ENCODE measurements at places on chromosomes 1 and 21.

GRCh38 chr1:27643600-27644368 lies 8.8 kb upstream of the FGR start:
- peak; percentile 78 for DNase-seq
- H3K27ac ChIP-seq: no peak overlapping the region
- H3K27me3 ChIP-seq: no peaks in the 10 kb centered on the region
- no peaks in the 10 kb centered on the region for H3K36me3 ChIP-seq

- no peak overlapping the region for H3K27ac ChIP-seq
- H3K4me1 ChIP-seq: no peaks in the 10 kb centered on the region
- no peak overlapping the region for H3K4me3 ChIP-seq
- H3K27me3 ChIP-seq: peaks cover 23% of the 10 kb centered on the region
- no peaks in the 10 kb centered on the region for H3K36me3 ChIP-seq
Observed at GRCh38 chr21:41213021-41213420, 45.1 kb downstream of the BACE2 start.

GRCh38 chr1:37682334-37682987 lies 9.9 kb upstream of the CDCA8 start:
- H3K4me3 ChIP-seq: no peak overlapping the region
- H3K27me3 ChIP-seq: no peaks in the 10 kb centered on the region
- H3K36me3 ChIP-seq: peaks cover 25% of the 10 kb centered on the region
- DNase-seq: peak; percentile 84
- no peak overlapping the region for H3K27ac ChIP-seq

- no peak overlapping the region for H3K4me3 ChIP-seq
- no peak overlapping the region for H3K27ac ChIP-seq
- H3K4me1 ChIP-seq: peaks cover 13% of the 10 kb centered on the region
- DNase-seq: no peak
- H3K36me3 ChIP-seq: no peaks in the 10 kb centered on the region
- H3K27me3 ChIP-seq: no peaks in the 10 kb centered on the region
Observed at GRCh38 chr1:41777695-41778094, 141.0 kb downstream of the HIVEP3 start.

GRCh38 chr1:45679123-45679522 lies 7.2 kb downstream of the GPBP1L1 start:
- no peak overlapping the region for H3K4me3 ChIP-seq
- no peak overlapping the region for H3K27ac ChIP-seq
- peaks cover 71% of the 10 kb centered on the region for H3K4me1 ChIP-seq
- DNase-seq: no peak
- no peaks in the 10 kb centered on the region for H3K27me3 ChIP-seq

GRCh38 chr1:169108863-169109560 lies 2.5 kb downstream of the ATP1B1 start:
- DNase-seq: peak; percentile 24
- peaks cover 29% of the 10 kb centered on the region for H3K27me3 ChIP-seq
- H3K36me3 ChIP-seq: peaks cover 6% of the 10 kb centered on the region
- H3K4me1 ChIP-seq: peaks cover 36% of the 10 kb centered on the region
- peak overlapping the region; percentile 71 for H3K4me3 ChIP-seq

DNA sequence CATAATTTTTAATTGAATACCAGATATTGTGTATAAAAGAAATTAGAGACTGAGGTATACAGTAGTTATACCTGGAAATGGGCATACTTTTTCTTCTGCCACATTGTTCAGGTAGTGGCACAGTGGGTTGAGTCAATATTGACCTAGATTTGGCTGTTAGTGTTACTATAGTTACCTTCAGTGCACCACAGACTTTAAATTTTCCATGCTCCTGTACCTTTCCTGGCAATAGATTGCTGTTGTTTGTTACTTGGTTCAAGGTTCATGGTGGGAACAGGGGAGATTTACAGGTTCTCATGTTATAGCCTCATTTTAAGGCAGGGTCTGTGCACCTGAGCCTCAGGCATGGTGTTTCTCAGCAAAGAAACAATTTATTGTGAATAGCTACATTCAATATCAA lies 218.7 kb downstream of the LBR start:
- peaks cover 13% of the 10 kb centered on the region for H3K27me3 ChIP-seq
- DNase-seq: no peak
- no peaks in the 10 kb centered on the region for H3K36me3 ChIP-seq
- H3K4me3 ChIP-seq: no peak overlapping the region

DNA sequence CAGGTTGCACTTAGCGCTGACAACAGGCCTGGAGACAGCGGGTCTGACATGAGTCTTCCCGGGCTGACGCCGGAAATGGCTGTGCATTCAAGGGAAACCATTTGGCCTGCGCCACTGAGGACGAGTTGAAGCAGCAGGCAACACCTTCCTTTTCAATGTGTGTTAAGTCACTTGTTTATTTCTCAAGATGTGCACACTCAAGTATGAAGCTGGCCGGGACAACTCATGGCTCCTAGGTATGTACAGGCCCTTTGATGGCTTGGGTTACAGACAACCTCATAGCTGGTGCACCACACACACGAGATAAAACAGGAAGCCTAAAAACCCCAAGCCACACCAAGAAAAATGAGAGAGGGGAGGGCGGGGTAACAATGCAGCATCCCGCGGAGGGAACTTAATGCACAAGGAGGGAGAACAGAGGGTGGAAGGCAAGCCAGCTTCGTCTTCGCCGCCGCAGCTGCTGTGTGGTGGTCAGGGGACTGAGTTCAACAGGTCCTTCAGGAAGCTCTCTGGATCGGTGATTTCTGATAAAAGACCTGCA lies 118.0 kb upstream of the IFFO2 start:
- peaks cover 55% of the 10 kb centered on the region for H3K4me1 ChIP-seq
- peaks cover 48% of the 10 kb centered on the region for H3K36me3 ChIP-seq
- no peaks in the 10 kb centered on the region for H3K27me3 ChIP-seq
- peak; percentile 75 for DNase-seq
- peak overlapping the region; percentile 81 for H3K27ac ChIP-seq
- no peak overlapping the region for H3K4me3 ChIP-seq

DNA sequence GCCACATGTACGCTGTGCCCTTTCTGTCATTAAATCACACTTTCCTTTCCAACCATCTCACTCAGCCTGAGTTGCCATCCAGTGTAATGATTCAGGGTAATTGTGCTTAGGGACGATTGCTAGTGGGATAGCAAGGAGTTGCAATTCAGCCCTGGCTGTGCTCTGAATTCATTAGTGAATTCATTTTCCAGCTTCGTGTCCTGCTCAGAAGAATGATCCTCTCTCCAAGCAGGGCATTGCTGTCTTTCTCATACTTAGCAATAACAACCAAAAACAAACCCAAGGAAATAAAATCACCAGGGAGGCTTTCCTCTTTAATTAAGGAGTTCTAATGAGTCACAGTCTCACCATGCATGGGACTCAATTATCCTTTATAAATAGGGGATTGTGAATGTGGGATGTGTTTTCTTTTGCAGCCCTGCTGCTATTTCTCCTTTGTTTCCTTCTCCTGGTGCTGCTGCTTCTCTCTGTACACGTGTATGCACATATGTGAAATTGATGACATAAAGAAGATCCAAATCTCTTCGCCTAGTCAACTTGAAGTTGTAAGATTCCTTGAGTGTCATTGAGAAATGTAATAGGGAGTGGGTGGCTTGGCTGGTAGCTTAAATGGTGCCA lies 167.0 kb downstream of the TSEN15 start:
- H3K4me3 ChIP-seq: no peak overlapping the region
- no peaks in the 10 kb centered on the region for H3K4me1 ChIP-seq
- no peak overlapping the region for H3K27ac ChIP-seq
- peaks cover 10% of the 10 kb centered on the region for H3K27me3 ChIP-seq
- DNase-seq: no peak

DNA sequence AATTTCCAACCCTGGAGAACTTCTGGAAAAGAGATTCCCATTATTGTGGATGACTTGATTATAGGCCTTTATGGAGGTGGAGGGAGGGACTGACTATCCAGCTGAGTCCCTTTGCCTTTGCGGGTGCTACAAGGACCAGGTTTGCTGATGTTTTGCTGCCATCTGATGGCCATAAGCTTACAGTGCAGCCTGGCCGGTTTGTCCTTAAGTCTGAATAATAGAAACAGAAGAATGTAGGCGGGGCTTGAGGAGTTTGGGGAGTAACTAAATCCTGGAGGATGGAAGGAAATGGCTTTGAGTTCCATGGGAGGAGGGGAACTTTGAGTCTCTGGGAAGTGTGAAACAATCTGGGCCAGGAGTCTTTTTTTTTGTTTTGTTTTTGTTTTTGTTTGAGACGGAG lies 55.7 kb upstream of the CD1D start:
- no peaks in the 10 kb centered on the region for H3K4me1 ChIP-seq
- peak; percentile 80 for DNase-seq
- H3K36me3 ChIP-seq: no peaks in the 10 kb centered on the region

GRCh38 chr21:17513214-17514123 lies 626 bp downstream of the CXADR start:
- DNase-seq: peak; percentile 28
- H3K27me3 ChIP-seq: peaks cover 14% of the 10 kb centered on the region
- H3K27ac ChIP-seq: no peak overlapping the region
- peaks cover 14% of the 10 kb centered on the region for H3K4me1 ChIP-seq
- H3K36me3 ChIP-seq: no peaks in the 10 kb centered on the region

DNA sequence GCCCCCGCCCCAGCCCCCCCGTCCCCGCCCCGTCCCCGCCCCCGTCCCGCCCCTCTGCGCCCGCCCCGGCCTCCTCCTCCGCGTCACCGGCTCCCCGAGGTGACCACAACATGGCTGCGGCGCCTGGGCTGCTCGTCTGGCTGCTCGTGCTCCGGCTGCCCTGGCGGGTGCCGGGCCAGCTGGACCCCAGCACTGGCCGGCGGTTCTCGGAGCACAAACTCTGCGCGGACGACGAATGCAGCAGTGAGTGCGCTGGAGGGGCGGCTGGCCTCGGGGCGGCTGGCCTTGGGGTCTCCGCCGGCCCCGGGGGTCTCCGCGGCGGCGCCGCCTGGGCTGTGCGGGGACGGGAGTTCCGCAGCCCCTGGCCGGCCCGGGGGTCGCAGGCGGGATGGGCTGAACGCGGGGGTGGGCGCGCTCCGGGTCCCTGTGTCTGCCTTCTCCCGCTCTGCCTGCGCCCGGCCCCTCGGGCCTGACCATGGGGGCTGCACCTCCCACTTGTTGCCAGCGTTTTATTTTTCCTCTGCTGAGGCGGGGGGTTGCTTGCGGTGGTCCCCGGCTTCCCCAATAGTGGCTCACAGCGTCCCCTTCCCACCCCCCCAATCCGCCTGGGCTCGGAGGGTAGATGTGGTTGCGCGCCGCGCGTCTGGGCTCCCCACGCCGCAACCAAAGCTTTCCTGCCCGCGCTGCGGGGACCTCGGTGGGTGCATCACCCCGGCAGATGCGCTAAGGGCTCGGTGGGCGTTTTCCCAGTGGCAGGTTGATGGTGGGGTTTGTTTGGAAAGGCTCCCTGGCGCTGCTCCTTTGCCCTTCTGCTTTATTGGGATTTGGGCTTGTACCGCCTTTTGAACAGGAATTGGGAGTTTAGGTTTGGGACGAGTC lies at the start of gene MIA3:
TSS of gene MIA3 (plus strand) at position 97 of the 879 bp plus-strand sequence. CDS start at position 111, 14 bp downstream.
- peak within 1 kb of the TSS; percentile 63 for H3K27ac ChIP-seq
- peaks cover 24% of the 10 kb centered on the region for H3K4me1 ChIP-seq
- peak within 1 kb of the TSS; percentile 82 for H3K4me3 ChIP-seq
- peaks cover 7% of the 10 kb centered on the region for H3K36me3 ChIP-seq

GRCh38 chr1:43779805-43780403 lies 72.6 kb downstream of the ST3GAL3 start:
- no peak overlapping the region for H3K27ac ChIP-seq
- peaks cover 34% of the 10 kb centered on the region for H3K36me3 ChIP-seq
- H3K4me1 ChIP-seq: peaks cover 16% of the 10 kb centered on the region
- no peak for DNase-seq

- no peaks in the 10 kb centered on the region for H3K4me1 ChIP-seq
- DNase-seq: no peak
- no peaks in the 10 kb centered on the region for H3K27me3 ChIP-seq
- no peak overlapping the region for H3K4me3 ChIP-seq
- peaks cover 30% of the 10 kb centered on the region for H3K36me3 ChIP-seq
Observed at GRCh38 chr1:19351873-19352272, 39.7 kb downstream of the SLC66A1 start.

GRCh38 chr1:165905853-165906252 lies 78.4 kb downstream of the UCK2 start:
- H3K27me3 ChIP-seq: no peaks in the 10 kb centered on the region
- peaks cover 35% of the 10 kb centered on the region for H3K36me3 ChIP-seq
- no peaks in the 10 kb centered on the region for H3K4me1 ChIP-seq
- no peak overlapping the region for H3K4me3 ChIP-seq

DNA sequence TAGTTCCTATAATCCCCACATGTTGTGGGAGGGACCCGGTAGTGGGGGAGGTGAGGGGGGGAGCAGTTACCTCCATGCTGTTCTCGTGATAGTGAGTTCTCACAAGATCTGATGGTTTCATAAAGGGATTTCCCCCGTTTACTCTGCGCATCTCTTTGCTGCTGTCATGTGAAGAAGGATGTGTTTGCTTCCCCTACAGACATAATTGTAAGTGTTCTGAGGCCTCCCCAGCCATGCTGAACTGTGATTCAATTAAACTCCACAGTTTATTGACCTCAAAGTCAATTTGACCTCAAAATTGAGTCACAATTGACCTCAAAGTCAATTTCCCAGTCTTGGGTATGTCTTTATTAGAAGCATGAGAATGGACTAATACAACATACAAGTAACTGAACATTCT lies 19.7 kb downstream of the DPH5 start:
- H3K4me3 ChIP-seq: no peak overlapping the region
- peaks cover 50% of the 10 kb centered on the region for H3K36me3 ChIP-seq
- no peaks in the 10 kb centered on the region for H3K27me3 ChIP-seq

GRCh38 chr21:38298832-38299231 lies 42.0 kb downstream of the KCNJ15 start:
- no peak for DNase-seq
- peaks cover 2% of the 10 kb centered on the region for H3K27me3 ChIP-seq
- no peak overlapping the region for H3K27ac ChIP-seq
- H3K4me3 ChIP-seq: no peak overlapping the region

DNA sequence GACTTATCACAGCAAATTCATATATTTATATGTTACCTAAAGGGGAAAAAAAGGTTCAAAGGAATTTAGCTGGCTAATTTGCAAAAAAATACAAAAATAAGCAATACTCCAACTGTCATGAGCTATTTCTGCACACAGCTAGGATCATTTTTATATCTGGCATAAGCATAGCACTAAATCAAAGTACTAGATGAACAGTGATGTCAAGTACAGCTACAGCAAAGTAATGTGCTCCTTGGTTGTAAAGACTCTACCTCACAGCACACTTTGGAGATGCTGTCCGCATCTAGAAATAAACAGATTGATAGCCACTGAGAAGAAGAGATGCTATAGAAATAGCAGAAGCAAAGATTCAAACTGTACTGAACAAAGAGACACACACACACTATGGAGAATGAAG lies 125.4 kb downstream of the TGFBR3 start:
- H3K36me3 ChIP-seq: peaks cover 14% of the 10 kb centered on the region
- no peak for DNase-seq
- no peak overlapping the region for H3K27ac ChIP-seq
- H3K27me3 ChIP-seq: peaks cover 1% of the 10 kb centered on the region
- no peak overlapping the region for H3K4me3 ChIP-seq

Data from activated CD4-positive, alpha-beta memory T cell treated with anti-CD3 and anti-CD28 coated beads for 36 hours (primary cell).